ENCODE measurements at places on chromosomes 12 and 14.

GRCh38 chr12:20629414-20630156 is 65.5 kb upstream of the SLCO1C1 start:
- DNase-seq: no peak

DNA sequence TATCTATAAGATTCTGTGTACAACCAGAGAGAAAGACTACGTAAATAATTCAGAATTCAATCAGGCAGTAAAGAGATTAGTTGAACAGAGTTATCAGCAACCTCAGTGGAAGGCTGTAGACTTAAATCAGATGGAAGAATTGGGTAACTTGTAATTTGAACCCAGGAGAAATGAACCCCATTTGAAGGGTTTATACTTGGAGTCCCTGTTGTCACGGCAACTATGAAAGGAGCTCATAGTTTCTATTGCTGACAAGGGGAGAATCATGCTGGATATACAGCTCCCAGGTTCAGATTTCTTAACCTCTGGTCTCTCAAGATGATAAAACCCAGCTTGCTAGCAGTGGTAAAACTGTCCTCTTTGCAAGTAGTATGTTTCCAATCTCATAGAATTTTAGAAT is 54.4 kb upstream of the BMP4 start:
- no peak for DNase-seq

DNA sequence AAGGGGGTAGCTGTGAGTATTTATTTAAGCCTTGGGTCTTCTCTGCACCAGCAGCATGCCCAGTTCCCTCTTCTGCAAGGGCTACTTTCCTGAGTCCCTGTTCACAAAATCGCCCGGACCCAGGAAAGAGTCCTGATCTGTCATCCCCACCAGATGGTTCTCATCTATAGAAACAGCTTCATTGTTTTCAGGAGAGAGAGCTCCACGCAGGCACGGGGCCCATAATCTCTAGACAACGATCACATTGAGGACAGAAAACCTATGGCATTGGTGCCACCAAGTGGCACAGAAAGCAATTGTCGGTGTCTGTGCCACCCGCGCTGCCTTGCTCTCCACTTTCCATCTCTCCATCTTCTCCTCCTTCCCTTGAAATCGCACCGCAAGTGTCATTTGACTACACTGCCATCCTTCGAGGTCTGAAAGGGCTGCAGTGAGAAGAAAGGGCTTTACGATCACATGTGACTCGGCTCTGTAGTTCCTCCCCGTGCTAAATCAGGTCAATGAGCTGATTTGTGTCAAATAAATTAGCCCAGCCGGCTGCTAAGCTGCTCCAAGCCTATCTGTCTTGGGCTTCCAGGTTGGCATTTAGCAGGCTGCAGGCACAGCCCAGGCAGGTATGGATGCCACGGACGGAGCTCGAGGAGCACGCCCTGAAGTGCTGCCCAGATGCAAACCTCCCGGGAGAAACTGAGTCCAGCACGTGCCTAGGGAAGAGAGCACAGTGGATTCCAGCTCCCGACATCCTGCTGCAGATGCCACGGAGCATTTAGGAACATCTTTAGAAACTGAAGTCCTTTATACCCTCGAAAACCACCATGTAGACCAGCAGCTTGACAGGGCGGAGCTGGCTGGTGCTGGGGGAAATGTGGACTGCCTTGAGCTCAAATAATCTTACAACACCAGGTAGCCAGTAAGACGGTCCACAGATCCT is 28.8 kb downstream of the SPRING1 start:
- DNase-seq: peak; percentile 9

- DNase-seq: peak; percentile 65
These were observed 126.9 kb downstream of the DUSP6 start for GRCh38 chr12:89225401-89225800.

DNA sequence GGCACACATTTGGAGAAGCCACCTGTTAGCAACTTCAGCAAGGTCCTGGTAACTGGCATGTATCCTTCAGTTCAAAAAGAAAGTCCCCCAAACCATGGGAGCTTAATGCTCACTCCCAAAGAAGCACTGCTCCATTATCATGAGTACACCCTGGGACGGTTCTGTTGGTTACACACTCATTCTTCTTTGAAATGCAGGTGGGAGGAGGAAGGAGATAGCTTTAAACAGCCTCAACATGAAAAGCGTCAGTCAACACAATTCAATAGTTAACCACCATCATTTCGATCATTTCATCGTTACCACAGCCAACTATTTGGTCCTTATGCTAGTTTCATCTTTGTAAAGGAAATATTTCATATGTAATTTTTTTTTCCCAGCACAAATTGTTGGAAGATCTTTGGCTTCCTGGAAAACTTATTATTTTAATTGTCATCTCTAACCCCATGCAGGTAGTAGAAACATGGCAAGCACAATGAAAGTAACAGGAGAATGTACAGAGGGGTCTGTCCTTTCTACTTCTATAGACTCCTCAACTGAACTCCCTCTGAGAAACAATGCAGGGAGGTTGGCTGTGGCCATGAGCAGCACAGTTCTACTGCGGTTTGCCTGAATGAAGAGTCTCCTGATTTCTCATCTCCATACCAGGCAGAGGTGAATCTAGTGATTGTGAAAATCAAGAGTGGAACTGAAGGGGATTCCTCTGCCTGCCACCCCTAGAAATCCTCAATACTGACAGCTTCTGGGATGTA is 196.4 kb upstream of the FOXN3 start:
- no peak for DNase-seq

DNA sequence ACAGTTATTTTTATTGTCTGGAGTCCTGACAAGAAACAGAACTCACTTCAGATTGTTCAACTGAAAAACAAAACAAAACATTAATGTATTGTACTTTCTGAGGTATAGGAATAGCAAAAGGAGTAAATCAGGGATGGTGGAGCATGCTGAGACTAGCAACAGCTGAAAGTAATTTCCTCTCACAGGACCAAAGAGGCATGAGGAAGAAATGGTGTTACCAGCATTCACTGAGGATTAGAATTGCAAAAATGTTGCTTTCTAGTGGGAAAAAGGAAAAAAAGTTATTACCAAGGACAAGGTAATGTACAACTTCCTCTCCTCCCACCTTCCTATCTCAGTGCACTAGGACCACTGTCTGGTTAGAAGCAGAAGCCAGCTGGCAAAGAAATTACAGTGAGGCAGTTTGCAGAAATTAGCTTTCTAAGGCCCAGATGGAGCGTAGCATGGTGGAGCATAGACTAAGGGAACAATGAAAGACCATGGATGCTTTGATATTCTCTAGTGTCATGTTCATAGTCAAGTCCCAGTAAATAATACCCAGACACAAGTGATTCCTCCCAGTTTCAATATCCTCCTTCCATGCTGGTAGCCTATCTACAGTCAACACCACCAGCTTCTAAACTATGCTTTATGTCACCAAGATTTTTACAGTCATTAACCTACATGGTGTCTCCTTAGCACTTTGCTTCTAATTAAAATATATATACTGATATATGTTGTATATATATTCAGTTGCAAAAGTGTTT is 133.7 kb upstream of the DCN start:
- DNase-seq: no peak

GRCh38 chr14:89399594-89400068 is 17.4 kb downstream of the FOXN3 start:
- DNase-seq: no peak

GRCh38 chr12:57175428-57176138 is 28.2 kb upstream of the LRP1-AS start:
- DNase-seq: no peak

DNA sequence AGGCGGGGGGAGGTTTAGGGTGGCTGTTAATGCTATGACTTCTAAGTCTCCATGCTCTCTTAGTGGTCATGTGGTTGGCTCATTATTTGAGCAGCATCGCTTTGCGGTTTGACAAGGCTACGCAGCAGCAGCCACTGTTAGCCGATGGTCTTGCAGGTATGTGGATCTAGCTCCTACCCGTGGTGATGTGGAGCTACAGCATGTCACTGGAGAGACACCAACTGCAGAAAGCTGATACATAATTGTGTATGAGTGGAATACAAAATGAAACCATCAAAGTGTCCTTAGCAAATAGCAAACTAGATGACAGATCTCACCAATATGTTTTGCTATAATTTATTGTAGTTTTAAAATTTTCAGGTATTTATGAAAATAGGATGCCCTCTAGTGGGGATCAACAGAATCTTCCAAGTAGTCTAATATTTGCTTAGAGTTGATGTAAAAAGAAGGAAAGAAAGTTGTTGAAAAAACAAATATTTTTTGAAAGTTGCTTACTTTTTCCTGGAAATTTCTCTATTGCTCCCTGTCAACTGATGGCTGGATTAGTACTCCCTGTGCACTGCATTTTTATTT is 94.9 kb downstream of the NAV3 start:
- DNase-seq: no peak

GRCh38 chr12:72610854-72611358 is 338.7 kb downstream of the TRHDE start:
- DNase-seq: no peak
